ENCODE measurements at places on chromosomes 16 and 17.

DNA sequence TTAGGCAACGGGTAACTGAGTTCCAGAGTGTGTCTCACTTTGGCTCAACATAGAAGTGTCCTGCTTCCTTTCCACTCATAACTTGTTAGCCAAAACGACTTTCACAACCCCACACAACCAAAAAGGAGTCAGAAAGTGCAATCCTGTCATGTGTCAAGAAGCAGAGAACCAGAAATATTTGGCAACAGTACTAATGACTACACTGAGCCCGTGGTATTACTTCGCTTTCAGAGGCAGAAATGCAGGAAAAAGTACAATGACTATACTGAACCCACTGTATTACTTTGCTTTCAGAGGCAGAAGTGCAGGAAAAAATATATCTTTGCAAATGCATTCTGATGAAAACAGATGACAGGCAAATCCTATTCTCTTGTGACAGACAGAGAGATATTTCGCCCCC lies 484.6 kb downstream of the KIF2B start:
- no peak for DNase-seq

- no peak for DNase-seq
These were observed 28.2 kb upstream of the ZC3H18 start for GRCh38 chr16:88541831-88542616.

DNA sequence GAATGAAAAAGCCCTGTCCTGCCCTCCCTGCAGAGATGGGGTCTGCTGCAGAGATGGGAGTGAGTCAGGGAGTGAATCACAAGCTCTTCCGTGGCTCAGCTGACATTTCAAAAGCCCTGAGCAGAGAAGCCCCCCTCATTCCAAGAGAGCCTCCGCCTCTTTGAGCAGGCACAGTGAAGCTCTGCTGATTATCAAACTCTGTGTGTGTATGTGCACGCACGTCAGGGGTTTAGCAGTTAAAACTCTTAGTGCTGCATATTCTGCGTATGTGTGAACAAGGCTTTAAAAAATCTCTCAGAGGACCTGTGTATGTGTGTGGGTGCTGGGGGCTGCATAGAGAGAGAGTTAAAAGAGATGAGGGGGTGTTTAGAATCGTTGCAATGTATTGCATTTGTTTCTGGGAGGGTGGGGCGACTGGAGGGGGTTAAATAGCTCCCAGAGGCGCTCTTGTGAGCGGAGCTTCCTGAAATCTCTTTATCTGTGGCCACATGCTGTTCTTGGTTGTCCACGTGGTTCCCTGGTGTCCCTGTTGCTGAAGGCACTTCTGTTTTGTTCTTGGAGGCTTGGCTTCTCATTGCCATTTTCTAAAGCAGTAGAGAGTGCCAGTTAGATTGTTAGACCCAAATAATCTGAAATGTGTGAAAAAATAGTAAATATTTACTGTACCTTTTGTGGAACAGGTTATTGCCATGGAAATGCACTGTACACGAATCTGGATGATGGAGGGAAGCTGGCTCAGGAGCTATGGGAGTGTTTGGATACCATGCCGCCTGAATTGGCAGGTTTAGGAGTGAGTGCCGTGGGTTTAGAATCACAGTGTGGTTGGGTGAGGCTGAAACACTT lies 116.6 kb downstream of the PRKCB start:
- peak; percentile 54 for DNase-seq

DNA sequence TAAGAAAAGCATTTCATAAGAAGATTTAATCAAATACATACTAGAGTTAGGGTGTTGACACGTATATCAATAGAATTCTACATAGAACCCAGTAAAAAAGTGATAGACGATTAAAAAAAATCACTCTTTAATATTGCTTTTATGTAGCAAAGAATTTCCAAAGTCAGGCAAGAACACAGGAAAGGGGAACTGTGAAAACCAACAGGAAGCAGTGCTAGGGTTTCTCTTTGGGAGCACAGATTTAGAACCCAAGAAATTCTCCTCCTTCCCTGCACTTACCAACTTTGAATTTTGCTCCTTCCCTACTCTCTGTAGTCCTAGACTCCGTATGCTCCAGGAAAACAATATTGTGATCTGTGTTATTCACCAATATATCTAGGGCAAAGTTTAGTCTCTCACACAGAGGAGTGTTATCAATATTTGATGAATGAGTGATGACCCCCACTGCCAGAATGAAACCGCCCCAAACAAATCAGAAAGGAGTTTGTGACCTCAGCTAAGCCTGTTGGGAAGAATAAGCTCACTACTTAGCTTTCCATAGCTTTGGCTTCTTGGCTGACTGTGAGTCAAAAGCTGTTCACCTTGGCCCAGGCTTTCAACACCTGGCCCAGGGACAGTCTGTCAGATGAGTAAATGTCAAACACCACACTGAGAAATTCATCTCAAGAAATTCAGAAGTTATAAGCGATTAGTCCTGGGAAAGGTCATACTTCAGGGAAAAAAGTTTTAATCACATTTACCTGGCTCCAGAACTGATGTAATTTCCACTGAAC lies 8.6 kb downstream of the RFWD3 start:
- DNase-seq, result no peak

GRCh38 chr16:3101841-3102470 lies 2.9 kb upstream of the ZSCAN10 start:
- peak; percentile 38 for DNase-seq

- no peak for DNase-seq
These were observed 81.5 kb upstream of the TNRC6C start for GRCh38 chr17:77877036-77877435.

DNA sequence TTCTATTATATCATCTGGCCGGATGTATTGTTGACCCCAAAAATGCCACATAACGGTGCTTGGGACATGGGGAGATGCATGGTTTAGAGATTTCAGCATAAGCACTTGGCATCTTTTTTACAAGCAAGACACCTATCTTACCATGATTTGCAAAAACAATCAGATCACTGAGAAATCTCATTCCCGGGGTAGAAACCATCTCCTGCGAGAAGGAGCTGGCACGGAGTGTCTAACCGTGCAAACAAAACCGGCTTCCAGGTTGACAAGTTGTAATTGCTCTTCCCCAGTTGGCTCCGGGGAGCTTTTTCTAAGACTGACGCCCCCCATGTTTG lies 1.0 kb downstream of the SLC16A6 start:
- no peak for DNase-seq

- DNase-seq, result no peak
These were observed 541 bp downstream of the VKORC1 start for GRCh38 chr16:31094088-31094423.

- no peak for DNase-seq
These were observed 4.4 kb upstream of the ZNF469 start for GRCh38 chr16:88378401-88378800.

GRCh38 chr17:75845058-75845711 lies 981 bp upstream of the UNC13D start:
- peak; percentile 63 for DNase-seq

DNA sequence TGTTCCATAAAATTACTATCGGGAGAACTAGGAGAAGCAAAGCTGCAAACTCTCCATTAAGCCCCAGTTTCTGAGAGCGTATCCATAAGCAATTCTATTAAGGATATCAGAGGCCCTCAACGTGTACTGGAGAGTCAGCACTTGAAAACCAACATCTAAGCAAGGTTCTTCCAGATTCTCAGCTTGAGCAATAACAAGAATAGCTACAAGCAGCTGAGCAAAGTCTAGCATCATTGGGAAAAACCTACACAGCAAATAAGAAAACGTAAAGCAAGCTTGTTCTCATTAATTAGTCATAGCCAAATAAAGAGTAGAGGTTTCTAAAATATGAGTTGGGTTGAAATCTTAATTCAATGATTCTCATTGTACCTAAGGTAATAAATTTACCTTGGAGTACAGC lies 26.9 kb upstream of the COX10 start:
- DNase-seq, result no peak

GRCh38 chr16:2527784-2528100 lies 3.5 kb downstream of the CEMP1 start:
- no peak for DNase-seq

GRCh38 chr16:10521681-10522274 lies 58.6 kb downstream of the EMP2 start:
- DNase-seq, result peak; percentile 42
